ENCODE measurements at places on chromosomes 7 and 10. TPM values are rescaled to one million over a fixed set of nuclear protein-coding genes. Genes with fewer than 3 reads are reported as not detected.

- no peaks in the 10 kb centered on the region for H3K27me3 ChIP-seq
- H3K27ac ChIP-seq = no peak overlapping the region
- DNase-seq = no peak
Measured at GRCh38 chr10:36256166-36256565, 614.1 kb upstream of the FZD8 start.

The SRGN gene
- 467 TPM for total RNA-seq

DNA sequence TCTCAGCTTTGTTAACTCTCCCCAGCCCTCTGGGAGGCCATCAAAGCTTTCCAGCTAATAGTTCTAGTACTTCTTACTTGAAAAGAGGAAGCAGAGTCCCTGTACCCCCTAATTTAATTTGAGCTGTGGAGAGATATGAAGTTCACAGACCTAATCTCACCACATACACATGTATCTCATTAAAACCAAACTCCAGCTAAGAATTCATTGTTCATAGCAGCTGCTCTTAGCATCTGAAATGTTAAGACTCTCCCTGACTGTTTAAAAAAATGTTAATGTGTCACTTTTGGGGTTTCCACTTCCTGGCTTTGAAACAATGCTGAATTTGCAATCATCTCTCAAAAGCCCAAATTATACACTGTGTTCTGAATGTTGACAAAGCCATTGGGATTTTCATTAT is 16.2 kb upstream of the MRC1 start:
- H3K27ac ChIP-seq = no peak overlapping the region
- no peaks in the 10 kb centered on the region for H3K36me3 ChIP-seq
- H3K27me3 ChIP-seq = peaks cover 4% of the 10 kb centered on the region
- H3K4me1 ChIP-seq = no peaks in the 10 kb centered on the region
- no peak overlapping the region for H3K4me3 ChIP-seq

GRCh38 chr7:90660100-90660499 is 64.0 kb downstream of the CDK14 start:
- no peaks in the 10 kb centered on the region for H3K27me3 ChIP-seq
- no peak overlapping the region for H3K27ac ChIP-seq
- no peaks in the 10 kb centered on the region for H3K4me1 ChIP-seq
- H3K4me3 ChIP-seq = no peak overlapping the region
- H3K36me3 ChIP-seq = no peaks in the 10 kb centered on the region
- no peak for DNase-seq

The SEPTIN14 gene
- total RNA-seq = not detected

The IKZF5 gene
- total RNA-seq = 56.1 TPM

The FAM53B gene
- 69.2 TPM for total RNA-seq

DNA sequence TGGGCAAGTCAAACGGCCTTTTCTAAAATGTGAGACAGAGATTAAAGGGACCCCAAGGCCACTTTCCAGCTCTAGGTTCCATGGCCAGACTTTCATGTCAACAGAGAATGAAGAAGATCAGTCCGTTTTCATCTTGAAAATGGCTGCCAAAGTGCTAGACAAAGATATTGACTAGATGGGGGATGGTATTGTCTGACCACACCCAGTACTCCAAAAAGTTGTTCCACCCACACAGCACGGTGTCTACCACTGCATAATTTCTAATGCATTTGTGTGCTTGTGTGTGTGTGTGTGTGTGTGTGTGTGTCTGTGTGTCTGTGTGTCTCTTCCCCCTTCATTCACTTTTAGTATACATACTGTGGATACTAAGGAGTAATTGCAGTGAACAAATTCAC is 1.3 kb downstream of the COL1A2 start:
- DNase-seq = no peak
- H3K4me1 ChIP-seq = peaks cover 7% of the 10 kb centered on the region
- H3K27ac ChIP-seq = no peak overlapping the region
- H3K4me3 ChIP-seq = no peak overlapping the region
- H3K27me3 ChIP-seq = peaks cover 48% of the 10 kb centered on the region

The REPIN1 gene
- 43.0 TPM for total RNA-seq

DNA sequence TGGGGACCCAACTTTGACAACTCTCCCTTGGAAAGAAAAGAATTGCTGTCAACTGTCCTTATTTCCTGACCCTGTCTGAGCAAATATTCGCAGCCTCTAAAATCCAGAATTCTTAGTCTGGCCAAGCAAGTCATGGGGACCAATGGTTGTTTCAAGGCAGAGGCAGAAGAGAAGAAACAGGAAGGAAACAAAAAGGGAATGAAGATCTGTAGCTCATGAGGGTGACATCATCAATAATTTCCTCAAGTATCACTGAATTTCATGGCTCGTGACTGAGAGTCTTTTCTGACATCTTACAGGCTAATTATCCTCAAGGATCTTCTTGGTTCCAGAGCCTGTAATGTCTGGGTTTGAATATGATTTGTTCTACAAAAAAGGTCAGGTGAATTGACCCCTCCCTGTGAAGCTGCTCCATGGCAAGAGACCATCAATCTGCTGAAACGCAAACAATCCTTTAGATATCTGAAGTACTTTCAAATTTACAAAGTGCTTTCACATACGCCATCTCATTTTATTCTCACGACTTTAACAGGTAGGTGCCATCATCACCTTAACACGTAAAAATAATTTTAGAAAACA is 5.8 kb downstream of the CDK6 start:
- no peaks in the 10 kb centered on the region for H3K27me3 ChIP-seq
- peaks cover 10% of the 10 kb centered on the region for H3K36me3 ChIP-seq
- DNase-seq = no peak
- H3K4me1 ChIP-seq = peaks cover 49% of the 10 kb centered on the region

The ADRA2A gene
- total RNA-seq = 1.9 TPM

The INSYN2A gene
- total RNA-seq = not detected

- H3K27ac ChIP-seq = no peak overlapping the region
- H3K4me1 ChIP-seq = peaks cover 8% of the 10 kb centered on the region
- H3K36me3 ChIP-seq = peaks cover 2% of the 10 kb centered on the region
- DNase-seq = no peak
- no peaks in the 10 kb centered on the region for H3K27me3 ChIP-seq
Measured at GRCh38 chr10:129530581-129530980, 63.5 kb downstream of the MGMT start.

- no peak for DNase-seq
- H3K27me3 ChIP-seq = peaks cover 4% of the 10 kb centered on the region
- no peaks in the 10 kb centered on the region for H3K36me3 ChIP-seq
Measured at GRCh38 chr7:39367943-39368342, 198.3 kb upstream of the YAE1 start.

The ANKRD61 gene
- total RNA-seq = not detected

DNA sequence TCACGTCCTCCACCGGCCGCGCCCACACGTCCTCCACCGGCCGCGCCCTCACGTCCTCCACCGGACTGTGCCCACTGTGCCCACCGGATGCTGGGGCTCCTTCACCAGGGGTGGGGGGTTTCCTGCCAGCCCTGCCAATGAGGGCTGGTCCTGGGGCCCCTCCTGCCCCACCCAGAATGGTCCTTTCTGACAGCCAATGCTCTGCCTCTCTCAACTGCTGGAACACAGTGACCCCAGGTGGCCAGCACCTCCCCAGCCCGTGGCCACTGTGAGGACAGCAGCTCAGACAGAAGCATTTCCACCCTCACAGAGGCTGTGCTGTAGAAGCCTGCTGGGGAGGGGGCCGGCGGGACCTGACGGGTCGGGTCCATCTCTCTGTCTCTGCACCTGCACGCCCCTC is 90.1 kb upstream of the DNAAF5 start:
- H3K36me3 ChIP-seq = peaks cover 2% of the 10 kb centered on the region
- peak; percentile 37 for DNase-seq
- H3K27ac ChIP-seq = no peak overlapping the region
- H3K4me3 ChIP-seq = peak overlapping the region; percentile 28
- peaks cover 9% of the 10 kb centered on the region for H3K4me1 ChIP-seq

DNA sequence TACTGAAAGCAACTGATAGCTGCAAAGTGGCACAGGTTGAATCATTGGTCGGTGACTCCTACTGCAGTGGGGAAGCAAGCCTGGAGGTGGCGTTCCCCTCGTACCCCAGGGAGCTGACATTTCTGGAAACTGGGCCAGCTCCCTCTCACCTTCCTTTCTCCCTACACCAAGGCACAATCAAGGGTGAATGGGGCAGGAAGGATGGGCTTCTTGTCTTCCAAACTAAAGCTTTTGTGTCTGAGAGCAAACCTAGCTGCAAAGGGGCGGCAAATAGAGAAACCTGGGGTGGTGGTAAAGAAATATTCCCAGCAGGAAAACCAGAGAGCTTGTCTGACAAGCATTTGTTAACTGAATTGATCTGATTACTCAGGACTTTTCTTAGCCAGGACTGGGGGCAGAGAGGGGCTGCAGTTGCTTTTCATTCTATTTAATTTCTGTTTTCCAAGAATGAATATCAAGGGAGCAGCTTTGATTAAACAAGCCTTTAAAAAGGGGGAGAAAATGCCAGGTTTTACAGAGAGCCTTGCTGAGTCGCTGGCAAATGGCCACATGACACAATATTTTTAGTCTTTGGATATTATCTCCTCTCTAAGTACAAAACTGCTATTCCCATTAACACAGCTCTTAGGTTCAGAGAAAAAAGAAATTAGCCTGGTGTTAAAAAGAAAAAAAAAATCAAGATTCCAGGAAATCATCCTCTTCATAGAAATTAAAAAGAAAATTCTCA is 27.8 kb downstream of the CDHR3 start:
- DNase-seq = no peak
- peaks cover 2% of the 10 kb centered on the region for H3K4me1 ChIP-seq
- H3K27ac ChIP-seq = no peak overlapping the region
- H3K4me3 ChIP-seq = no peak overlapping the region

- no peaks in the 10 kb centered on the region for H3K36me3 ChIP-seq
- no peak for DNase-seq
- H3K4me3 ChIP-seq = no peak overlapping the region
- H3K27me3 ChIP-seq = no peaks in the 10 kb centered on the region
- no peak overlapping the region for H3K27ac ChIP-seq
Measured at GRCh38 chr7:88141479-88141878, 78.4 kb downstream of the SRI start.

The PRKRIP1 gene
- 38.0 TPM for total RNA-seq

The PNLIPRP2 gene
- not detected for total RNA-seq

DNA sequence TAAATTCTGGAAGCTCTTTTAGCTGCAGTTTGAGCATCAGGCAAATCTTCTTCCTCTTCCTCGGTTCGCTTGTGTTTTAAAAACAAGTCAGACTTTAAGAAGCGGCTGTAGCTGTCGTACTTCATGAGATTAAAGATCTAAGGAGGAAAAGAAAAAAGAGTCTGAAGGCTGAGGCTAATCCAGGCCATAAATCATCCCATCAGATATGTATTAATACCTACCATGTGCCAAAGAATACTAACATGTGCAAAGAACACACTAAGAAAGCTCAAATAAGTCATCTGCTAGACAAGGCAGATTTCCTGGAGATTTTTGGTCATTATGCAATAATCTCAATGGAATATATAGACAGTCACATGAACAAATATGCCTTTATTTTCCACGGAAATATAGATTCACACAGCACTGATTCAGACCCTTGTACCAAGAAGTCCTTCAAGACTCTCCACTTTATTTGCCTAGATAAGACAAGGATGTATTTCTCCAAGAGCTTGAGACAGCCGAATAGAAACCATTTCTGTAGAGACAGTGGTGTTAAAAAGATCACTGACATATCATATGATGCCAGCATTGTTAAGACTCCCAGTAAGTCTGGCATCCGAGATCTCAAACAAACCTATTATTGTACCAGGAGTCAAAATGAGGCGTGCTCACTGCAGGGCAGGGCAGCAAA is 42.3 kb downstream of the RGS10 start:
- H3K4me1 ChIP-seq = peaks cover 54% of the 10 kb centered on the region
- no peak for DNase-seq
- no peak overlapping the region for H3K4me3 ChIP-seq
- no peaks in the 10 kb centered on the region for H3K36me3 ChIP-seq
- no peaks in the 10 kb centered on the region for H3K27me3 ChIP-seq

Measured in T-helper 17 cell (primary cell).